ENCODE measurements at places on chromosomes 7 and 10.
A peak's percentile ranks its signal among the peaks of the same experiment; 100 is the strongest.

DNA sequence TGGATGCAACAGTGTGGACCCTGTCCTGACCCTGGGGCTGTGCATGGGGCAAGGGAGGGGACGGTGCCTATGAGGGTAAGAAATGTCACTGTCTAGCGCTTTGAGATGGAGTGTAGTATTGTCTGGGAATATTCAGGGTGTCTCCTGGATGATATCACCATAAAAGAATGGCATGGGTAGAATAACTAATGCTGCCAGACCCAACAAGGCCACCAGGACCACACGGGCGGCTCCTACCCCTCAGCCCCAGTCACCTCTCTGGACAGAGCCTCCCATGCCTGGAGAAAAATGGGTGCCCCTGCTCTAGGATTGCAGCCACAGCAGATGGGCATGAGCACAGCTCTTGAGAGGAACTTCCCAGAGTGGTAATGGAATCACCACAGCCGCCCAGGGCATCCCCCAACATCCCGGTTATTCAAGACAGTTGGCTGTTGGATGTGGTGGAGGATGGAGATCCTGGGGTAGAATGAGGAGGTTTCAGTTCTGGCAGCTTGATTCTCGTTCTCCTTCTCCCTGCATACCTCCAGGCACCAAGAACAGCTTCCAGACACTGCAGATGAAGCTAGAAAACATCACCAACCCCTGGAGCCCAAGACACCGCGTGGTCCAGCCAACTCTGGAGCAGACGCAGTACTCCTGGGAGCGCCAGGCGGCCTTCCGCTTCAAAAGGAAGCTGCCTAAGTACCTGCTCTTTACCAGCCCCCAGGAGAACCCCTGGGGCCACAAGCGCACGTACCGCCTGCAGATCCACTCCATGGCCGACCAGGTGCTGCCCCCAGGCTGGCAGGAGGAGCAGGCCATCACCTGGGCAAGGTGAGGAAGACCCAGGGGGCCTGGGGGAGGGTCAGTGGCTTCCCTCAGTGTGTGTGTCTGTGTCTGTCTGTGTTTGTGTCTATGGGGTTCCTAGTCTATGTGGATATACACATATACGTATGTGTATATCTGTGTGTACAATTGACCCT is 6.2 kb downstream of the AOC1 start:
- DNase-seq: no peak

GRCh38 chr7:151286148-151286547 is 37.7 kb upstream of the SMARCD3 start:
- no peak for DNase-seq

GRCh38 chr7:128889121-128889520 is 21.4 kb downstream of the KCP start:
- no peak for DNase-seq

GRCh38 chr7:48035301-48035966 is at the start of gene C7orf57:
Gene C7orf57, plus strand, starts transcription at chr7:48035543. Its CDS starts 766 bp downstream, at chr7:48036309.
- DNase-seq: peak; percentile 75

DNA sequence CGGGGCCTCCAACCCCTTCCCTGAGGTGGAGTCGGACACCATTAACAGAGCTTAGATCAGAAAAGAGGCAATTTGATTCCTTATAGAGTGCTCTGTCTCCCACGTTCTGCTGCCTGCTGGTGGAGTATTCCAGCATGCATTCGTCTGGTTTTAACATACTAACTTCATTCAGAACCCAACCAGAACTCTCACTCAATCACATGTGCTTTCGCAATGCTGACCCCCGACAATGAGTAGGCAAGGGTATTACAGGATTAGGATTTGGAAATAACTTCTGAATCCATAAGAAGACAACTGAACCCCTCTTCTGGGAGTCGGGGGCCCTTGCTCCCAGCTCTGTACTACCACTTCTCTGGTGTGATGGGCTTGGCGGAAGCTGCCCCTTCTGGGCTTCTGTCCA is 55.7 kb upstream of the HABP2 start:
- no peak for DNase-seq

- no peak for DNase-seq
These were observed 359.5 kb upstream of the NPSR1 start for GRCh38 chr7:34298492-34299013.

- no peak for DNase-seq
These were observed 506.7 kb downstream of the PTPRN2 start for GRCh38 chr7:158080899-158081445.

- peak; percentile 26 for DNase-seq
These were observed 1.0 kb downstream of the TLL2 start for GRCh38 chr10:96512524-96513304.

DNA sequence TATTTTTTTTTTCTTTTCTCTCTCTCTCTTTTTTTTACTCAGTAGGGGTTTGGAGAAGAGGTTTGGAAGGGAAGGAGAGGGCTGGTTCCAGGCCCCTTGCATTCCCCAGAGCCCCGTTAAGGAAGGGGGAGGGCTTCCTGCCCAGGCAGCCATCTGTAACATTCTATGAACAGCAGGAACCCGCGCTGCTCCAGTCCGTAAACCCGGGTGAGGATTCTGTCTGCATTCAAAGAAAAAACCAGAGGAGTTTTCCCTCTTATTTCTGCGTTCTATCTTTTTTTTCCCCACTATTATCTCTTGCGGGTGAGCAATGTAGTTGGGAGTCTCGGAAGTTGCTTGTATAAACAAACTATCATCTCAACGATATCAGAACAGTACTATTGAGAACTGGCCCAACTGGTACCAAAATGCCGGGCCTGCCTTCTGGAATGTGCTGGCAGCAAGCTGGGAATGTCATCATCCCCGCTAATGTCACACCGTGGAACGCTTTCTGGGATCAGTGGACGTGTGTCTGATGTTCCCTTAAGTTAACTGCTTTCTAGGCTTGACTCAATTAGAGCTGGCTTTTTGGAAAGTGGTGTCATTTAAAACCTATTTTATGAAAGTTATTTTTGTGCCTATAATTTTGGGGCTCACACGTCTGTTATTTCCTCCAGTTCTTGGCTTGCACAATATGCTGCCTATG is 153.1 kb upstream of the MEOX2 start:
- DNase-seq: peak; percentile 4

GRCh38 chr10:46309511-46310142 is 22.8 kb downstream of the ANTXRL start:
- DNase-seq: no peak

DNA sequence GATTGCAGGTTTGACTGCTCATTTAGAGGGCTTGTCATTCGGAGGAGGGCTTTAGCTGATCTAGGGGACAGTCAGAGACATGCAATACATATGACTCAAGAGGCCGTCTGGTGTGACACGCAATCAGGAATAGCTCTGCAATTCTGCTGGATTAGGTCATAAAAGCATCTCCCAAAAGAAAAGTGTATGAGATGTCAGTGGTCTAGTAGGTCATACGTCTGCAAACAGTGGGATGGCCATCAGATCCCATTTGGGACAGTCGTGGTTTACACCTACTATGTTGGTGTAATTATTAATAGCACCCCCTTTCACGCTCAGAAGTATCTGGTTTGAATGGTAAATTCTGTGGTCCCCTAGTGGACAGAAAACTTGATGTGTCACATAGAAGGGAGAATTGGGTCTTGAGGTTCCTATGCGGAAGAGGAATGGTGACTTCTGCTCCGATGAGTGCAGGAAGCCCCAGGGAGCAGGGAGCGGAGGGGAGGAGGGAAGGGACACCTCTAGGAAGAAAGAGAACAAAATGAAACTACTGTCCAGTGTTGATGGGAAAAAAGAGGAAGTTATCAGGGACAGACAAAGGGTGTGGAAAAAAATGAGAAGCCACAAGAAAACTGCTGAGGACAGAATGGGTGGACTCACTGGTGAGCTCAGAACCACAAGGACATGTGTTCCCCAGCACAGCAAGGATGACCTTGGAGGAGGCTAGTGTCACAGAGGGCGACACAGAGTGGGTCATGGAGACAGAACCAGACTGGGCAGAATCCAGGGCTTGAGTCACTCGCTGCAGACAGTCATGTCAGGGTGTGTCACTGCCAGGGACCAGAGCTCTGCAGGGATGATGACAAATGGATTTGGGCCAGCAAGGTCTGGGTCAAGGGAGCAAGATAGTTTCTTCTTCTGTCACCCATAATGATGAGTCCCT is 59.9 kb downstream of the MAP3K8 start:
- DNase-seq: peak; percentile 60

- DNase-seq: no peak
These were observed 13.2 kb downstream of the UBE2D1 start for GRCh38 chr10:58347967-58348366.

DNA sequence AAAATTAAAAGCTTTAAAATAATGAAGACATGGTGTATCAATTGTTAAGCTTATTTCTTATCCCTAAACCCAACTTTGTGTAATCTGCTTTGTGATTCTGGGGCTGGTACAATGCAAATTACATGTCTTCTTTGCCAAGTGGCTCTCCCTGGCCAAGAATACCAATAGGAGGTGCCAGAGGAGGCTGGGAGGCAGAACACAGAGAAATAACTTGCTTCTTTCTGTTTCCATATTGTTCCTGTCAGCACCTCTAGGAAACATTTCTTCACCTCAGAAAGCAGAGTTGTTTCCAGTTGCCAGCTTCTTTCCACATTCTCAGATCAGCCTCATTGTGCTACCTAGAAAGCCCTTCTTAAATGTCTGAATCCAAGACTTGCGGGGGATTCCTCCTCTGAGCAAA is 174.4 kb downstream of the MDFIC start:
- peak; percentile 12 for DNase-seq

- no peak for DNase-seq
These were observed 244.6 kb downstream of the SORCS1 start for GRCh38 chr10:106919871-106920282.

- DNase-seq: no peak
These were observed 25.0 kb downstream of the IGF2BP3 start for GRCh38 chr7:23445326-23445725.

- DNase-seq: no peak
These were observed 11.0 kb downstream of the RASGEF1A start for GRCh38 chr10:43255634-43256431.

- no peak for DNase-seq
These were observed 45.1 kb upstream of the MET start for GRCh38 chr7:116626886-116627285.

DNA sequence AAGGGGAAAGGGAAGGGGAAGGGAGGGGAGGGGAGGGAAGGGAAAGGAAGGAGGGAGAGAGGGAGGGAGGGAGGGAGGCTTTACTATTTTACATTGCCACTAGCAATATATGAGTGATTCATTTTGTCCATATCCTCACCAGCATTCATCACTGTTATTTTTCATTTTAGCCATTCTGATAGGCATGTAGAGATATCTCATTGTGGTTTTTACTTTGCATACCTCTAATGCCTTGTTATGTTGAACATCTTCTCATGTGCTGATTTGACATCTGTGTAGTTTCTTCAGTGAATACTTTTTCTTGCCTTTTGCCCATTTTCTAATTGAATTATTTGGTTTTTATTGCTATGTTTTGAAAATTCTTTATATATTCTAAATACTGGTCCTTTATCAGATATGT is 52.7 kb downstream of the GCC1 start:
- no peak for DNase-seq

DNA sequence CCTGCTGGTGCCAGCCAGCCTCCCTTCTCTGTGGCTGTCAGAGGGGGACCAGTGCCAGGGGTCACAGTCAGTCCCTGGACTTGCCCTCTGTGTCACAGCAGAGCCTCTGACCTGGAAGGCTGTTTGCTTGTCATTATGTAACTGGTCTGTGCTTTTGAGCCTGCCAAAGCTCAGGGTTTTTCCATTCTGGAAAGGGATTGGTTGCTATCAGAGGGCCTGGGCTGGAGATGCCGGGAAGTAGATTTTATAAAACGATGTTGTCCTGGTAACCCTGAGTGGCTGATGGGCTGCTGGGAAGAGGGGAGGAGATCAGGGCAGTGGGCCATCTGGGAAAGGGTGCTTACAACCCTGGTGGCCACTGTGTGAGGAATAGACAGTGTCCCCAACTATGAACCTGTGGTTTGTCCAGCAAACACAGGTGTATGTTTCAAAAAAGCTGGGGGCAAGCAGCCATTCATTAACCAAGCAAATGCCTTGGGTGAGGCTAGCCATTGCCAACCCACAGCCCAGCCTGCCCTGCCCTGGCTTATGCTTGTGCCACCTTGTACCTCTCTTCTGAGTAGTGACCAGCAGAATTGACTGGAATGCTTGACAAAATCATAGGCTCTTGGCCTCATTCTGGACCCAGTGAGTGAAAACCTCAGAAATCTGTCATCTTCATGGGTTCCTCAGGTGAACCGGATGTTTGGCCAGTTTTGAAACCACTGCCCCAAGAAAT is 21.6 kb downstream of the SFTPD start:
- DNase-seq: peak; percentile 36

GRCh38 chr7:157010588-157011332 is at the start of gene MNX1:
Gene MNX1, minus strand, starts transcription at chr7:157010663. Its CDS starts 313 bp downstream, at chr7:157010350.
- no peak for DNase-seq

DNA sequence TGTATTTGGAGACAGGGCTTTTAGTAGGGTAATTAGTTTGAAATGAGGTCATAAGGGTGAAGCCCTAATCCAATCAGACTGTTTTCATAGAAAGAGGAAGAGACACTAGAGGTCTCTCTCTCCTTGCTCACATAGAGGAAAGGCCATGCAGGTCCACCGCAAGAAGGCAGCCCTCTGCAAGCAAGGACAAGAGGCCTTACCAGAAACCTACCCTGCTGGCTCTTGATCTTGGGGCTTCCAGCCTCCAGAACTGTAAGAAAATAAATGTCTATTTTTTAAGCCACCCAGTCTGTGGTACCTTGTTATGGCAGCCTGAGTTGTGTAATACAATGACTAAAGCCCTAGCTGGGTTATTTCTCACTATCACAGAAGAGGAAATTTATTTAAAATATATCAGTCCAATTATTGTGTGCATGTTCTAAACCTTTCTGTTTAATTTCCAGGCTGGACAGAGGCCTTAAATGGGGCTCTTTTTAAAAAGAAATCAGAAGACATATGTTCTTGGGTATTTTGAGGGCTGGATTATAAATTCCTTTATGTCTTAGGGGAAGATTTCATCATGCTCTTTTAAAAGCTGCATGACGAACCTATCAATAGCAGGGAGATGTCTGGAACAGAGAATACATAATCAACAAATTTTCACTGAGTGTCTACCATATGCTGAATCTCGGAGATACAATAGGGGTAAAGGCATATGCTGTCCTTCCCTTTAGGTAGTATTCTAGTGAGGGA is 12.9 kb upstream of the TMEM26 start:
- DNase-seq: no peak

GRCh38 chr10:12705943-12706342 is 295.6 kb downstream of the CCDC3 start:
- no peak for DNase-seq

- no peak for DNase-seq
These were observed 70.1 kb upstream of the ARHGAP21 start for GRCh38 chr10:24793648-24794379.

- no peak for DNase-seq
These were observed 84.6 kb downstream of the MACC1 start for GRCh38 chr7:20132585-20132984.

- DNase-seq: no peak
These were observed 10.9 kb upstream of the DMBT1 start for GRCh38 chr10:122549636-122550035.

Measured in globus pallidus (tissue), 1 donor.